ENCODE measurements at places on chromosomes 4 and X. TPM values are rescaled to one million over a fixed set of nuclear protein-coding genes. Genes with fewer than 3 reads are reported as not detected.

The FHIP1A gene
- 0.18 TPM for total RNA-seq

GRCh38 chrX:12973561-12974304, 1.2 kb upstream of the TMSB4X start:
- DNase-seq = no peak

GRCh38 chr4:83605210-83605609, 69.3 kb downstream of the GPAT3 start:
- DNase-seq = no peak

DNA sequence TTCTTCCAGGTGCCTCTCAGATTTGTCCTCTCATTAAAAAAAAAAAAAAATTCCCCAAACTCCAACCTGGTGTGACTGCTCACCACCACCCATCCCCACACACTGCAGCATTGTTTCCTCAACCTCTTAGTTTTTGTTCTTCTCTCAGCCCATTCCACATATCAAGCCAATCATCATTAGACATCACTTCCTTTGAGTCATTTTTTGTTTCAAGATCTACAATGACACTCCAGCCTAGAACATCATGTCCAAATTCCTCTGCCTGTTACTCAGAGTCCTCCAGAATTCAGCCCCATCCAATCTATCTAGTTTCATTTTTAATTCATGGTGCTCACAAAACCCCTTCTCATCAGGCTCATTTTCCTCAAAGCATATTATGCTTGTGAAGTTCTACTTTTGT, 262.5 kb upstream of the TEX13A start:
- DNase-seq = peak; percentile 0

- no peak for DNase-seq
Measured at GRCh38 chr4:183059797-183060196, 39.3 kb upstream of the WWC2 start.

DNA sequence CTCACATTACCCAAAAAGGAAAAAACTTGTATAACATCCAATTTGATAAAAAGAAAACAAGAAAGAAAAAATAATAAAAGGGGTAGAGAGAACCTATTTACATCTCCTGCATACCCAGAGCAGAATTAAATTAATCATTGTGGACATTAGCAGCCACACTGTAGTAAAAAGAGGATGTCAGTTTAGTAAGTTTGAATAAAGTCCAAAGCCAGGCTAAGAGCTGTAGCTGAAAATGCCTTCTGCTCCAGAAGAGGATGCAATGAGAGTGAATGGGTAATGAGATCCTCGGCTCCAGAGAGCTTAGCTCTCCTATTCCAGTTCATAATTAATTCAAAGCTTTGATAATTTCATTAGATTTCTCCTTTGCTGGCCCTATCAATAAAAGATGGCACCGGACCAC, 78.2 kb downstream of the SLC10A7 start:
- no peak for DNase-seq

All from IMR-90 (cell line).